HFFc6 (cell line): ENCODE measurements at places on chromosomes 3 and 15. TPM values are rescaled to one million over a fixed set of nuclear protein-coding genes. Genes with fewer than 3 reads are reported as not detected.

DNA sequence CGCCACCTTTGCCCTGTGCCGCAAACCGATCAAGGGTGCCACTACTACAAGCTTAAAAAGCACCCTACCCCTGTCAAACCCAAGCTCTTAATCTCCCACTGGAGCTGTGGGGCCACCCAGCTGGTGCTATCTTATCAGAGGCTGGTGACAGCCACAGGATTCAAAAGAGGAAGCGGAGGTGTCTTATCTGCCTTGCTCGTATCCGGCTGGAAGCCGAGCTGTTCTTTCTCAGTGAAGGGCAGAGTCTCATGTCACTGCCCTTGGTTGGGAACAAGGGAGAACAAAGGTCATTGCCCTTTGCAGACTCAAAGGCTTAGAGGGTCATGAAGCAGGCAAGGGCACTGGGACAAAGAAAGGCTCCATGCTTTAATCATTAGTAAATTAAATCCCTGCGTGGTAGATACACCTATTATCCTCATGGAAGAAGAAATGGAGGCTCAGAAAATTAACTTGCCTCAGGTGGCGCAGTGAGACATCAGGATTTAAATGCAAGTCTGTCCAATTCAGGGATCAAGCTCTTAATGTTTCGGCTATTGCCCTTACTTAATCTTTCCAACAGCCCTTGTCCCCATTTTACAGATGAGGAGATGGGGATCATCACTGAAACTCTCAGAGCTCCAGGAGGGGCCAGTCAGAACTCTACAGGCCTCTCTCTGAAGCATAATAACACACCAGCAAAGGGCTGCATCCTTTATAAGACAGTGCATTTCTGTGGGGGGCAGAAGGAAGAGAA is 360.0 kb upstream of the PROK2 start:
- no peak for DNase-seq
- peaks cover 17% of the 10 kb centered on the region for H3K27me3 ChIP-seq
- H3K36me3 ChIP-seq = no peaks in the 10 kb centered on the region
- H3K4me3 ChIP-seq = no peak overlapping the region

GRCh38 chr3:175554801-175555200 is 695.7 kb downstream of the NAALADL2 start:
- no peaks in the 10 kb centered on the region for H3K4me1 ChIP-seq
- no peaks in the 10 kb centered on the region; the same call in 1 of the 2 replicates for H3K27me3 ChIP-seq
- no peak overlapping the region for H3K4me3 ChIP-seq

DNA sequence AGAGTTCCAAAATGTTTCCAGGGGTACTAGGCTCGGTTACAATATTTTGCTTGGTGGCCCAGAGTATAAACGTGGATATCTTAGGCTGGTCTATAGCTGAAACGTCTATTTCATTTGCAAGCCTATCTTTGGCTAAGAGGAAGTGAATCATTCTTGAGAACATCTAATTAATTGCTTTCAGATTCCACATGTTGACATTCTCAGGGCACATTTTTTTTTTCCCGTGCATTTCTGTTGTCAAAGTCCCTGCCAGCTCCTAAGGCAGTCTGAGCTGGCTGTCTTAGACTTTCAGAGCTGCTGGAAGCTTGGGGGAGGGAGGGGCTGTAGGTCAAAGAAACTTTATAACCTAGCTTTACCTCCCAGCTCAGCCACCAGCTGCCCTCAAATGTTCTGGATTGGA is 23.2 kb upstream of the LAMP3 start:
- H3K27me3 ChIP-seq = peaks cover 6% of the 10 kb centered on the region
- no peaks in the 10 kb centered on the region for H3K36me3 ChIP-seq
- DNase-seq = peak; percentile 76
- peak overlapping the region; percentile 72 for H3K27ac ChIP-seq
- H3K4me3 ChIP-seq = peak overlapping the region; percentile 66
- H3K4me1 ChIP-seq = peaks cover 21% of the 10 kb centered on the region

DNA sequence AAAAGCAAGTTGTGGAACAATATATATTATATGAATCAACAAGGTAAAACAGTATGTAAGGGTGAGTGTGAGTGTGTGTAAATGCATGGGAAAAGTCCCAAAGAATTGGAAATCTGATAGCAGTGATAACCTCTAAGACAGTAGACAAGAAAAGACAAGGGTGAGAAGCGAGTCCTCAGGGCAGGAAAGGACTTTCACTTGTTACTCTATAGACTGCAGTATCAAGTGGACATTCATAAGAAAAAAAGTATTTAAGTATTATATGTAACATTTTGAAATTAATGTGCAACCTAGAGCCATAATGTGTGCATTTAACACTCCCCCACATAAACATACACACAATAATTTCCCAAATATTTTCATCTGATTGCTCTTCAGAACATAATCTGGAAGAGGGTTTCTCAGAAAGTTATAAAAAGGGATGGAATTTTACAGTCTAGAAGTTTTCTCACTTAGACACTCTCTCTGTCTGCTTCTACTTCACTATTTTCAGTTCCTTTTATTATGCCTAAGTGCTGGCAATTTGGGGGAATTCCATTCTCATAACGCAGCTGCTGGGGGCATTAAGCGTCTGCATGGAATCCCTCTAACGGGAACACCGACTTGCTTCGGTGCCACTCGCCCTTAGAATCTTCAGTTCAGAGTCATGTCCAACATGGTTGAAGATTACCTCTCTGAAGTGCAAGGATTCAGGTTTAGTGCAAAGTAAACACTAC is 50.0 kb upstream of the CDIN1 start:
- no peaks in the 10 kb centered on the region for H3K36me3 ChIP-seq
- no peak for DNase-seq
- H3K4me3 ChIP-seq = no peak overlapping the region
- H3K27ac ChIP-seq = no peak overlapping the region
- no peaks in the 10 kb centered on the region; the same call in 1 of the 2 replicates for H3K27me3 ChIP-seq
- H3K4me1 ChIP-seq = peaks cover 10% of the 10 kb centered on the region

SLC22A13 gene
- total RNA-seq = 0.18 to 0.20 TPM (median 0.18 TPM) in 3 replicates
